NCI-H2029 treated with DMSO at 0.1 percent for 48 hours (cell line): ENCODE measurements at places on chromosomes 7 and 10.

GRCh38 chr7:662576-662975, 63.9 kb upstream of the DNAAF5 start:
- no peak for DNase-seq

- DNase-seq = no peak
These were observed 13.4 kb upstream of the PRF1 start for GRCh38 chr10:70615784-70616522.

- DNase-seq = no peak
These were observed 10.3 kb downstream of the OR2A14 start for GRCh38 chr7:144133307-144133706.

GRCh38 chr7:141433698-141434097, 117.5 kb upstream of the AGK start:
- DNase-seq = no peak

GRCh38 chr7:104012835-104013234, 23.4 kb upstream of the RELN start:
- no peak for DNase-seq

DNA sequence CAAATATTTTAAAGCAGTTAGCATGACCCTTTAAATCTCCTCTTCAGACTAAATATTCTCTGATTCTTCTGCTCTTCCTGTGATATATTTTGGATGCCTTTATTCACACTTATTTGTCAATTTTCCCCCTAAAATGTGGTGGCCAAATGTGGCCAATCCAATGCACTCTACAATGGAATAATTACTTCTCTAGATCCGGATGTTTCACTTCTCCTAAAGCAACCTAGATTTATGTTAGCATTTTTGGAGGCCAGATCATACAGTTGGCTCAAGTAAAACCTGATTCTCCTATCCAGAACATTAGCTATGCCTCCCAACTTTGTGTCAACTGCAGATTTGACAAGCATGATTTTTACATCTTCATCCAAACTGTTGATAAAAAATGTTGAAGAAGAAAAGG, 153.7 kb downstream of the CREB5 start:
- no peak for DNase-seq

DNA sequence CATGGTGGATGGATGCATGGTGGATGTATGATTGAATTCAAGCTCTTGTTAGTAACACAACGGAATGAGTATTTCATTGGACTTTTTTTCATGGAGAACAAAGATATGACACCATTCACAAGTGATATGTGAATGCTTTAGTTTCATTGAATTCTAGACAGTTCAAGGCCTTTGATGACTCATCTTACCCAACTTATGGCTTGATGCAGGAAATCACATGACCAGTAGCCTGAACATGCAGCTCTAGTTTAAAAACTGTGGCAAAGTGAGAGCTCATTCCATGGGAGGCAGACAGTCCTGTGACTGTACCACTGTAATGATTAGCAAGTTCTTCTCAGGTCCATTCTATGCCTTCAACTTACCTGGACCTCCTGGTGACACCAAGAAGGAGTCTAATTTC, 1239.3 kb downstream of the TYW1 start:
- DNase-seq = no peak

DNA sequence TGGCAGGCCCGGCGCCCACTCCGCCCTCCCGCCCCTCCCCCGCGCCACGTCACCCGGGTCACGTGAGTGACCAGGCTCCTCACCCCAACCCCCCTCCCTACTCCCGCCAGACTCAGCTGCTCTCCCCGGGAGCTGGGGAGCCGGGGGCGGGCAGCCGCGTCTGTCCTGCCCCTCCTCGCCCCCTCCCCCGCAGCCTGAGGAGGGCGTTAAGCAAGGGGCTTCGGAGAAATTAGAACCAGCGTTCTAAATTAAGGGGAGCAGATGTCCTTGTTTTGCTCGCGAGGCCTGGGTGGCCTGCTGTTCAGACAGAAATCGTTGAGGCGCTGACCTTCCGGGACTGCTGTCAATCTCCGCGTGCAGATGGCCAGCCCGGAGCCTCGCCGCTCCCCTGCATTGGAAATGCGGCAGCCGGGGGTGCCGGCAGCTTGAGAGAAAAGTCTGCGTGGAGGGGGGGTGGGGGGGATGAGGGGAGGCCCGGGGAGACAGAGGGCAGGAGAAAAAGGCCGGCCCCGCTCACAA, 102.2 kb upstream of the ZNF438 start:
- no peak for DNase-seq

GRCh38 chr7:106313966-106314365, 29.2 kb upstream of the NAMPT start:
- DNase-seq = no peak

- DNase-seq = no peak
These were observed 57.7 kb upstream of the WNT16 start for GRCh38 chr7:121271098-121271497.

DNA sequence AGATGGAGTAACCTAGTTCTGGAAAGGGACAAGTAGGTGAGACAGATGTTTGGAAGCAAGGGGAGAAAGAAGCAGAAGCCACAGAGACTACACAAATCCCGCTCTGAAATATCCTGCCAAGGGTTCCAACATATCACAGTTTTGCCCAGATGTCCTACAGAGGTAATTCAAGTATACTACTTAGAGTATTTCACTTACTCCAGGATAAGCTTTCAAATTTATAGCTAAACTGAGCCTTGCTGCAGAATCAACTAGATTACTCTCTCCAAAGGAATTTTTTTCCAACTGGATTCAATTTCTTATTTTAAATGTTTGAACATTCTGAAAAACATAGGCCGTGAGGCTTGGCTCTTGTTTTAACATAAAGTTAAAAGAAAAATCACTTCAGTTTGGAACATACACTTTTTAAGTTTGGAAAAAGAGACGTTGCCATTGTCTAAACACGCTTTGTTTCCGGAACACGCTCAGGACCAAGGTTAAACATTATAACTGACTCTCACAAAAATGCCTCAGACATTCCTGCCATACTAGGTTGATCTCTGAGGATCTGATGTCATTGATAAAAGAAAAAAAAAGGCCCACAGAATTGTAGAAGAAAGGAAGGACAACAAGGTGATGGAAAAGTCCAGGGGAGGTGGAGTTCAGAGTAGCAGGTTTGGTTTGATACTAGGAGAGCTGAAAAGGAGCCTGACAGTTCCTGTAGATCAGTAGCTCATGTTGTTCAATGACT, 74.8 kb downstream of the FAM185A start:
- DNase-seq = no peak

DNA sequence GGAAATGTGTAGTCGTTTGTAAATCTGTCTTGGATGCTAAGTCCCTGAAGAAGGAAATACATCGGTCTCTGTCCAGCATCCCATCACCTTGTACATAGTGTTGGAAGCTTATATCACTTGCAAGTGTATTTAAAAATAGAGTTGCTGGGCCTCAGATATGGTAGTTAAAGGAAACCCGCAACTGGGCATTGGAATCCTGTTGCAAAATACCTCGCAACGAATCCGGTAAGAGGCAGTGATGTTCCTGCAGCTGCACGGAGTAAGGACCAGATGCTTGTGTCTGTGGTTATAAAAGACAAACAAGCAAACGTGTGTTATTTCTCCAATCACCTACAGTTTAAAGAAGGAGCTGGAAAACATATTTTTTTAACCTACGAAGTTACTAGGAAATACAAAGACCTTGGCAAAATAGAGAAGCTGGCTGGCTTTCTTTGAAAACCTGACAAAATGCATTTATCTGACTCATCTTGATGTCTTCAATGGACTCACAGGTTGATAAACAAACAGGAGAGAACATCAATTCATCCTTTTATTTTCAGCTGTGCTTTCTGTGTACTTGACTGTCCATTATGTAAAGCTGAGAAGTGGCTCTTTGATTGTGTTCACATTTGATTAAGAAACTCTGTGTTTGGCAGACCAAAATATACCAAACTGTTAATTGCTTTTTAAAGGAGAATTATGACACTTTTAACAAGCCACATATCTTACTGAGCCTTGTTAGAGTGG, 326.4 kb downstream of the SFMBT2 start:
- DNase-seq = no peak

DNA sequence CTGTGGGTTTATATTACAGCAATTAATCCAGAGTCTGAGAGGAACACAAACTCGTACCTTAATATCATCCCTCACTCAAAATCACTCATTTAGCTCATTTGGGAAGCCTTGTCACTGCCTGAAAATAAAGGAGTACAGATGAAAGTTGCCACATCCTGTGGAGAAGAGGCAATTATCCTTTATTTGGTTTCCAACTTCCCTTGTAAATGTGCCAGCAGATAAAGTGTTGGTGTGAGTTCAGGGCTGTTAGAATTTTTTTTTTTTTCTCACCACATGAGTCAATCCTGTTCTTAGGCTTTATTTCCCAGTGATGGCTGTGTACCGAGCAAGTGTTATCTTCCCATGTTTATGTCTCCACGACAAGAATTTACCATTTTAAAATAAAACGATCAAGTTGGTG, 99.0 kb upstream of the SMIM30 start:
- peak; percentile 1 for DNase-seq

DNA sequence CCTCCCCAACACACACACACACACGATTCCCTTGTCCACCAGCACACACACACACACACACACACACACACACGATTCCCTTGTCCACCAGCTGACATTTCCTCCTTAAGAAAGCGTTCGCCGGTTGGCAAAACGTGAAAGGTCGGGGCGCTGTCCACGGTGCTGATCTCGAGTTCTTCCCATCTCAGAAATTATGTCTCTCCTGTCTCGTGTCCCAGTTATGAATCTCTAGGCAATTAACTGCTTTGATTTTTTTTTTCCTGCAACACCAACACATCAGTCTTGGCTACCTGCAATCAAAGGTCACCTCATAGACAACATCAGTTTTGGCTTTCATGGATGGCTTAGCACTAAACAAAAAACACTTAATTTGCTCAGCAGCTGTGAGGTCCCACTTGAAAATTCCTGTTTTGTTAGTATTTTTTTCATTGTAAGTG, 1.9 kb downstream of the INA start:
- DNase-seq = peak; percentile 6

GRCh38 chr10:118977835-118978234, 51.7 kb upstream of the NANOS1 start:
- DNase-seq = no peak

DNA sequence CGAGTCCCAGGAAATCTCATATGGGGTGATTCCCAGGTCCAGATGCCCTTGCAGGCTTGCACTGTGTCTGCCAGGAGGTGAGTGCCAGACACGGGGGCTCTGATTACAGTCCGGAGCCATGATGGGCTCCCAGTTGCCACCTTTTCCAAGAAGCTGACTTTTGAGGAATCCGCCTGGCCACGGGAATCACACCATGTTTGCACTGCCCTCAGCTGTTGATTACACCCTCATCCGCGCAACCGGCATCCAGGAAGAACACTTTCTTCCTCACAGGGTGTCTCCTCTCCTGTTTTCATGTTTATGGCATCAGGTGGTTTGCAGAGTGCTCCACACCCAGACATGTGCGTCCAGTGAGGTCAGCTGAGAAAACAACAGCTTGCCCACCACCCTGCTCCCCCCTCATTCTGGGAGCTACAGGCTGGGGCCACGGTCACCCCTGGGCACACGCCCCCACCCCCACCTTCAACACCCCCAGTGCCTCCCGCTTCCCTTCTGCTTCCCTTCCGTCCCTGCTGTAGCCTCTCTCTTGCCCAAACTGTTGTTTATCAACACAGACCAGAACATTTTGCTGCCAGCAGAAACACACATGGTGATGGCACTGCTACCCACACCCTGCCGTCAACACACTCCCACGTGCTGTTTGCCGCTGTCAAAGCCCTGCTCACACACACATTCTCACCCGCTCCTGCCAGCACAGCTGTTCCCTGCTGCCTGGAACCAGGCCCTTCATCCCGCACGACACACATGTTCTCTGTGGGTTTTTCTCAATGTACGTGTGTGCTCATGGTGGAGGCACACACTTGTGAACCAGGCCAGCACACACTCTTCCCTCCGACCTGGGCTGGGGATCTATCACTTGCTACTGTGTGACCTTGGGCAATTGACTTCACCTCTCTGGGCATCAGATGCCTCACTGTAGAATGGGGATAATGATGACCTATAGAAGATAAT, 35.8 kb downstream of the DDIT4 start:
- no peak for DNase-seq

DNA sequence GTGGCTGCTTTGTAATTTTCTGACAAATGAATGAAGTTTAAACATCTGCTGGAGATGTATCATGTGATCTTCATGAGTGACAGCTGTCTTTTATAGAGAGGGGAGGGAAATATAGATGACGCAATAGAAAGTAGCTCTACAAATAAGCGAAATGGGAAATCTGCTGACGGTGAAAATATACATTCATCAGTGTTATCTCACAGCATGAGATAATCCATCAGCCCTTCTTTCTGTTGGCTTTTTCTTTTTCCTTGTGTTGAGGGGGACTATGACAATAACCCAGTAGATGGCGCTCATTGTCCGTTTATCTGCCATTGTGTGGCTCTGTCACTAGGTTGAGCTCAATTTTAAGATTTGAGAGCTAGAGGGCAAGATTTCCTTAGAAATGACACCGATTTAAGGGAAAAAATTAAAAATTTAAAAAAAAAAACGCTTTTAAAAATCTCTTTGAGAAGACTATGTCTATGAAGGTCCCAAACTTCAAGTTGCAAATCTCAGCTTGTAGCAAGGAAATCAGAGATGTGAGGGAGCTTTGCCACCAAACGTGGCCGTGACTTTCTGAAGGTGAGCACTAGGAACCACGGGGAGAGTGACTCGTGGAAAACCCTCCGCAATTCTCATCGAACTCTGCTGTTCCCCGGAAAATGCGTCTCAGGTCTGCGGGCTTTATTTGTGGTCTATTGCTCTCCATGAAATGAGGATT, 114.6 kb upstream of the SFMBT2 start:
- DNase-seq = no peak

- peak; percentile 27 for DNase-seq
These were observed 5.2 kb downstream of the PHYHIPL start for GRCh38 chr10:59181668-59182067.

DNA sequence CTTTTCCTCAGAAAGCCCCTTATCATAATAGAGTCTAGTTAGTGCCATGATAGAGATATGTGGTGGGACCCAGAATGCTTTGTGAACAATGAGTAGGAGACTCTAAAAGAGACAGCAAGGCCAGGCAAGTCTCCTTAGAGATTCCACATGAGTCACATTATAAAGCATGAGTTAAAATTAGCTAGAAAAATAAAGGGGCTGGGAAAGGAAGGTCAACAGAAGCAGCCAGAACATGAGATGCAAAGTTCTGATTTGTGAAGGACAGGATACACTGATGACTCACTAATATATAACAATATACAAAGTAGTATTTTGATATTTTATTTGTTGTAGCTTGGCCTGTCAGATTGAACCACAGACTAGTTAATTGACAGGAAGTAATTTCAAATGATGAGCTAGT, 25.3 kb upstream of the SNX13 start:
- DNase-seq = no peak

DNA sequence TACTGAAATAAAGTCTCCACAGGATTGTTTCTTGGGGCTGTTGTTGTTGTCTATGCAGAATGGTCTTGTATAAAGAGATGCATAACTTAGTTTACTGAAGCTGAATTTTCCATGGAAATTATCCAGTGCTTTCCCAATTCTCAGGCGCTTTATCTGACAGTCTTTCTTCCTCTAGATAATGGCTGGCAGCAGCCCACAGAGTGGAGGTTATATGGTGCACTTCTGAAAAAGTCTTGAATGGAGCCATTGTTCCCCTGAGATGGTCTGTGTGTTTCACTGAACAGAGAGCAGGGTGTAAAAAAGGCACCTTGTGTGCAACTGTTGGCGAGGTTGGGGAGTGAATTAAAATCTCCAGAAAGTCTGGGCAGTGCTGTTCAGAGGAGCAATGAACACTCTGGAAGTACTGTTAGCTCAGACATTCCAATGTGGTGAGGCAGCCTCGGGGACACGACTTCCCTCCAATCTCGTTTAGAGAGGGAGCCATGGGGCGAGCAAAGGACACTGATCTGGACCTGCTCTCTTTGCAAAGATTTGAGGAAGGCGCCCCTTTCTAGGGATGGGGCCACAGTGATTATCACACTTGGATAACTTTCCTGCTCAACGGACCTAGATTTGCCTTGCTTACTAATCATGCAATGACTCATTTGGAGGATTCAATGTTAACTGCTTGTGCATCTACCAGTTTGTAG, 2.0 kb upstream of the PLCE1 start:
- no peak for DNase-seq
